NCI-H187 treated with DMSO at 0.1 percent for 48 hours (cell line): ENCODE measurements at places on chromosomes 1 and 21.

- DNase-seq = no peak
Measured at GRCh38 chr1:19437891-19438294, 47.4 kb downstream of the CAPZB start.

- no peak for DNase-seq
Measured at GRCh38 chr21:27306791-27307775, 340.2 kb upstream of the ADAMTS5 start.

- peak; percentile 91 for DNase-seq
Measured at GRCh38 chr1:179081687-179082332, at the start of gene TOR3A. TOR3A (plus strand) TSS chr1:179082070; CDS start chr1:179082129, 59 bp downstream.

- no peak for DNase-seq
Measured at GRCh38 chr1:203799971-203800370, 4.5 kb downstream of the ZBED6 start.

DNA sequence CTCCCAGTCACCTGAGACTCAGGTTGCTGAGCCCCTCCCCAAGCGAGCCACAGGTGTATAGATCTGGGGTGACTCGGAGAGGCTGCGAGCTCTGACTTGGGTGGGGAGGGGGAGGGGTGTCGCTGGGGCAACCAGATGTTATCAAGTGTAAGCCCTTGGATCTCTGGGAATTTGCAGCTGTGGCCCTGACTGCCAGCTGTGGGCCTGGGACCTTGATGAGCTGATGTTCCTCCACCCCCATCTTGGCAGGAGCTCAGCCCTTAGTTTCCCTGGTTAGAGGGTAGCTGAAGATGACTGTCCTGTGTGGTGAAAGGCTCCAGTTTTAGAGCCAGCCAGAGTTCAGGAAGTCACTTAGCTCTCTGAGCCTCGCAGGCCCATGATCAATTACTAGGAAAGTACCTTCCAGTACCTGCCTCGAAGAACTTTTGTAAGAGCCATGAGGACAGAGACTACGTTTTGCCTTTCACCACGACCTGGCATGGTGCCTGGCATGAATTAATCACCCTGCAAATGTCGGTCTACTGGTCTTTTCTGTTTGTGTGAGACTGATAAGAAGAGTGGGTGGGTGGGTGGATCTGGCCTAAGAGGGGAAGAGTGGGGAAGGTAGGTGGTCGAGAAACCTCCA is 55.8 kb downstream of the YARS1 start:
- DNase-seq = no peak

DNA sequence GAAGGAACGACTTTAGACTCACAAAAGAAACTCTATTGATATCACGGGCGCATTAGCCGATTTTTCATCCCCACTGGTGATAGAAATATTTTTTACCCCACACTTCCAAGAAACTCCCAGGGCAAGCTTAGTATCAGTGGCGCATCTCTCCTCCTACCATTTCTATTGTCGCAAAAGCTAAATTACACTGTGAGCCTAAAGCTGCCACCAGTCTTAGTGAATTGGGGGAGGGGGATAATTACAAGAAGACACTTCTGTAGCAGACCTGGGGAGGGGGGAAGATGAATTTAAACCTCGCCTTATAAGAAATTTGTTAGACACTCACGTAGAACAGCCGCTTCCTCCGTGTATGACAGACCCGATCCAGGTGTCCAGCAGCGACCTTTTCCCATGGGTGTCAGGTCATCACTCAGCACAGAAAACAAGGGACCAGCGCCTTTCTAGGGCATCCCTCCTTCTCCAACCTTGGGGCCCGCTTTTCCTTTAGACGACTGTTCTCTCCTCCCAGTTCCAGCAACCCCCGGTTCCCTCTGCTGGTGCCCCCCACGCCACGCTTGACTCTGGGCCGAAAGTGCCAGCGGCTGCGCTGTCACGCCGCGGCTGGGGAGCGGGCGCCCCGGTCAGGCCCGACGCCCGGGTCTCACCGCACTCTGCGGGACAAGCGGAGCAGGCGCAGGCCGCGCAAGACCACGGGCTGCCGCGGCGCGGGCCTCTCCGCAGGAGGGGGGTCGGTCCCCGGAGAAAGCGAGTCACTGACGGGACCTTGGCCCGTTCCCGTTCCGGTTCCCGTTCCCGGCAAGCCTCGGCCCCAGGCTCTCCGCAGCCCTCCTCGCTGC is 821 bp downstream of the PHC2 start:
- DNase-seq = no peak

- no peak for DNase-seq
Measured at GRCh38 chr1:244047621-244048255, 3.3 kb upstream of the ZBTB18 start.

GRCh38 chr1:194503209-194503608 is 1316.8 kb upstream of the B3GALT2 start:
- DNase-seq = no peak

DNA sequence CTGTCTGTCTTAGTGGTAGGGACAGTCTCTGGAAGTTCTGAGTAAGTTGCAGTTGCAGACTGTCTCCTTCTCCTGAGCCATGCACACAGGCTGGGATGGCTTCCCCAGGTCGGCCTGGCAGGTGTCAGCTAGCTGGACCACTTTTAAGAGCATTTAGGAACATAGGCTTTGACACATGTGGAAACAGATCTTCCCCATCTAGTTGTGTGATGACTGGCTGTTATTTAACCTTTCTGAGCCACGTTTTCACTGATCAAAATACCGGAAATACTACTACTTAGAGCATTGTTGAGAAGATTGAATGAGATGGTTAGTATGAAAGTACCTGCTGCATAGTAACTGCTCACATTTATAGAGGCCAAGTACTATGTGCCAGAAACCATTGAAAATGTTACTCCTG is 6.2 kb upstream of the MAPKAPK2 start:
- no peak for DNase-seq

GRCh38 chr1:211532088-211532444 is 40.1 kb upstream of the RD3 start:
- no peak for DNase-seq

- no peak for DNase-seq
Measured at GRCh38 chr1:14897080-14897449, 256.5 kb upstream of the TMEM51 start.

GRCh38 chr1:182080040-182080439 is 18.5 kb upstream of the ZNF648 start:
- DNase-seq = no peak

- DNase-seq = no peak
Measured at GRCh38 chr1:84506729-84507453, 510 bp upstream of the GNG5 start.

DNA sequence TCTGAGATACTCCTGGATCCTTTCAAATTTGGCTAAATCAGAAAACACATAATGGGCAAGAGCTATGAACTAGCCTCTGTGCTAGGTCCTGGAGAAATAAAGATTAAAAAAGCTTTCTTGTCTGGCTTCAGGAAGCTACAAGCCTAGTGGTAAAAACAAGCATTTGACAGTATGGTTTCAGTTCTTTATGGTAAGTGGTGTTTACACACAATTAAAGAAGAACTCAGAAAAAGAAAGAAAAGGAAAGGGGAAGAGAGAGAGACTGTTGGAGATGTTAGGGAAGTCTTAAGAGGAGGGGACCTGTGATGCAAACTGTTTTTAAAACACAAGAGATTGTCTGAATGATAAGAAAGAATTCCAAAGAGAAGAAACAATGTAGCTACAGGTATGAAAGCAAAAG is 1.8 kb downstream of the OR10J1 start:
- DNase-seq = no peak

GRCh38 chr1:180698580-180698979 is 66.8 kb downstream of the XPR1 start:
- DNase-seq = no peak

DNA sequence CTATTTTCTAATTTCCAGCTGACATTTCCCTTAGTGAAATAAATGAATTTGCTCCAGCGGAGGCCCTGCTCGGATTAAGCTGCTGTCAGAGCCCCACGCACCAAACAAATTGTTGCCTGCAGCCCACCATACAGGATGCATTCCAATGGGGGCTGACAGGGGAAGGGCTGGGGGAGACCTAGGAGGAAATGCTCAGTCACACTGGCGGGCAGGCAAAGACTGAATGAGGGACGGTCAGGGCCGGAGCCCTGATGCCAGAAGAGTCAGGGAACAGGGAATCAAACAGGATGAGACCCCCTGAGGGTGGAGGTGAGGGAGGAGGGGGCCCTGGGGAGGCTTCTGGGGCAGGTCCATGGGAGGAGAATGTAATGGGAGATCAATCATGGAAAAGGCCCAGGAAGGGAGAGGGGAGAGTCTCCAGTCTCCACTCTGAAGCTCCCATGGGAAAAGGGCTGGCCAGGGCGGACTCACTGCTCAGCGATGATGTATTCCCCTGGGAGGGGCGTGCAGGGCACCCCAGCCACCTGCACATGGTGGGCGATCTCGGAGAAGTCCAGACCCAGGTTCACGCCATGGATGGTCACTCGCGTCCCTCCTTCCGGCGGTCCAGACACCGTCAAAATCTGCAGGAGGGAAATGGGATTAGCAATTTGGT is 149.4 kb upstream of the CD34 start:
- no peak for DNase-seq

DNA sequence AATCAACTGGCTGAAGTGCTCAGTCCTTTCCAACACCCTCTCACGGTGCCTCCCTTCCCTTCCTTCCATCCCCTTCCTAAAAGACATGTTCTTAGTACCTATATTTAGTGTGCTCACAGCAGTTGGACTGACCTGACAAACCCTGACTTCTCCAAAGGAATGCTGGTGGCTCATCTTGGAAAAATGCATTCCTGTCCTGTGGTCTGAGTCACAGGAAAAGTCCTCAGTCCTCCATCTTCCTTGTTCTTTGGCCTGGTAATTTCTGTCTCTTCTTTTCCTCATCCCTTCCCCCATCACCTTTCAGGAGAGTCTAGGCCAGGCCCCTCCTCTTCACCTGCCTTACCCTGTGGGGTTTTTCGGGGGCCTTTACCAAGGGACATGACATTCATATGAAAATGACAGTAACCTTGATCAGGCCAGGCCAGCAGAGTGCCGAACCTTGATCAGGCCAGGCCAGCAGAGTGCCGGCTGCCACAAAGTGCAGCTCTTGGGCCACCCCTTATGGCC is 7.2 kb downstream of the ATP1B1 start:
- DNase-seq = no peak

- DNase-seq = no peak
Measured at GRCh38 chr1:11169202-11169601, 20.0 kb upstream of the ANGPTL7 start.

GRCh38 chr1:84061336-84061735 is 62.4 kb upstream of the TTLL7 start:
- DNase-seq = no peak

GRCh38 chr1:204506201-204506968 is 9.8 kb upstream of the MDM4 start:
- peak; percentile 84 for DNase-seq

- peak; percentile 62 for DNase-seq
Measured at GRCh38 chr1:18751425-18751824, 108.0 kb downstream of the TAS1R2 start.

DNA sequence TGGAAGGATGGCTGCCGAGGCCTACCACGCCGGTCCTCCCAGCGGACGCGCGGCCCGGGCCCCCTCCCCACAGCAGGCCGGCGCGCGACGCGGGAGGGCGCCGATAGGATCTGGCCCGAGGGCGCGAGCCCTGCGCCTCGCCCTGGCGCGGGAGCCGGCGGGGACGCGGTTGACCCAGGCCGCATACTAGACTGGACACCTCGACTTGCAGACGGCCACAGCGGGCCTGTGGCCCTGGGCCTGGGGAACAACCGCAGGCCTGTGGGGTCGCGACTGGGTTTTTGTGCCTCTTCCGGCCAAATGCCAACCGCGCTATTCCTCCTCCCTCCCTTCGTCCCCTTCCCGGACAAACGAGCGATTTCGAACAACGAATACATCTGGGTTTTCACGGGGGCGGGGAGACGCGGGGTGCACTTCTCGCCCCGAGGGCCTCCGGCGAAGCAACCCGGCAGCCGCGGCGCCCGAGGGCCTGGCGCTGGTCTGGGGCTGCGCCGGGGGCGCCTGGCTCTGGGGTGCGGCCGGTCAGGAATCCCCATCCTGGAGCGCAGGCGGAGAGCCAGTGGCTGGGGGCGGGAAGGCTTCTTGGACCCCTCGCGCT is 2.4 kb downstream of the NHLH2 start:
- no peak for DNase-seq

GRCh38 chr1:225755671-225756319 is 21.8 kb upstream of the SRP9 start:
- DNase-seq = no peak

DNA sequence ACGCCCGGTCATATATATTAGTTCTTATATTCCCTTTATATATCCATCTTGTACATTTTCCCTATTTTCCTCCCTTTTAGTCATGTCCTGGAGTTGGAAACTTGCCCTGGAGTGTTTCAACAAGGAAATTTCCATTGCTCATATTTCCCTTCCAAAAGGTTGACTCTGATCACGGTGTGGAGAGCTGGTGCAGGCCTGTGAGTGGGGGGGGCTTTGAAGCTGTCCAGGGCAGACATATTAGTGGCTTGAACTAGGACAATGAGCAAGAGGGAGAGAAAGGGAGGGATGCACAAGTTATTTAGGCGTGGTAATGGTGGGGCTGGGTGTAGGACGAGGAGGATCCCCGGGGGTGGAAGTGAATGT is 30.4 kb upstream of the TMEM61 start:
- no peak for DNase-seq

GRCh38 chr1:92310185-92310597 is 11.3 kb downstream of the RPAP2 start:
- DNase-seq = no peak

GRCh38 chr1:212920246-212920645 is 30.1 kb upstream of the VASH2 start:
- no peak for DNase-seq

DNA sequence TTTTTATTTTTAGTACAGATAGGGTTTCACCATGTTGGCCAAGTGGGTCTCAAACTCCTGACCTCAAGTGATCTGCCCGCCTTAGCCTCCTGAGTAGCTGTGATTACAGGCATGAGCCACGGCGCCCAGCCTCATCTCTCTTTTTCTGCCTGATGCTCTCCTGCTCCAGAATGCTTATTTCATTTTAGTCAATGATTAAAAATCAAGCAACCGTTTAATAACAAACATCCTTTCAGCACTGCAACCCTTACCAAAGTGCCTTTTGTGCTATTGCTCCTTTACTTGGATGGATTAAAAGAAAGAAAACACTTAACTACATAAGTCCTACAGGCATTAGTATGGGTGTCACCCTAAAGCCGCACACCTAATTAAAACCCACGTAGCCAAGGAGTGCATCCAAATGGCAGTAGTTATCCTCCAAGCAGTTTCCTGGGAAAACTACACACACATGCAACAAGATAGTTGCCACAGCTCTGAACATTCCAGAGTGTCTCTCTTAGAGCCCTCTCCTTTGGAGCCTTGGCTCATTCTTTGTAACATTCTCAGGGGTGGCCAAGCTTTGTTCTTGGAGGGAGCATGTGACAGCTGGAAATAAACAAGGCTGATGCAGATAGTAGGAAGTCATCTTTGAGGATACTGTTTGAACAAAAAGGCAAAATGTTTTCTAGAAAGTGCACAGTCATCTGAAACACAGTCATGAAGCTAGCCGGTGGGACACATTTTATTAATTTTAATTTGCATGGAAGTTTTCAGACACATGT is 51.2 kb downstream of the KCNJ15 start:
- DNase-seq = no peak

DNA sequence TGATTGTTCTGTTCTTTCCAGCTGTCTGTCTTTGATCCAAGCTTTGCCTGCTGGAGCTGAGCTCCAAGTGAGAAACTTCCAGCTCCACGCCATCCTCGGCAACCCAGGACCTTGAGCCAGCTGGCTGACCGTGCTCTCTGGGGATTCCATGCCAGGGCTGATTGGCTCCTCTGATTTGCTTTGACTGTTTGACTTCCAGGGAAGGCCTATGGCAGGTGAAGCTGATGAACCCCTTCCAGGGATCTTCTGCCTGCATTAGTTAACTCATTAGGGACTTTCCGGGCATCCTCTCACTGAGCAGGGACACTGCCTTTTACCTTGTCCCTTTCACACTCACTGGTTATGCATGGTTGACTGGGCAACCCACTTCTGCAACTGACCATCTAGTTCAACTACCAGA is 406.1 kb downstream of the RPS6KC1 start:
- no peak for DNase-seq
